ENCODE measurements at places on chromosomes 3 and 15. TPM values are rescaled to one million over a fixed set of nuclear protein-coding genes. Genes with fewer than 3 reads are reported as not detected.

DNA sequence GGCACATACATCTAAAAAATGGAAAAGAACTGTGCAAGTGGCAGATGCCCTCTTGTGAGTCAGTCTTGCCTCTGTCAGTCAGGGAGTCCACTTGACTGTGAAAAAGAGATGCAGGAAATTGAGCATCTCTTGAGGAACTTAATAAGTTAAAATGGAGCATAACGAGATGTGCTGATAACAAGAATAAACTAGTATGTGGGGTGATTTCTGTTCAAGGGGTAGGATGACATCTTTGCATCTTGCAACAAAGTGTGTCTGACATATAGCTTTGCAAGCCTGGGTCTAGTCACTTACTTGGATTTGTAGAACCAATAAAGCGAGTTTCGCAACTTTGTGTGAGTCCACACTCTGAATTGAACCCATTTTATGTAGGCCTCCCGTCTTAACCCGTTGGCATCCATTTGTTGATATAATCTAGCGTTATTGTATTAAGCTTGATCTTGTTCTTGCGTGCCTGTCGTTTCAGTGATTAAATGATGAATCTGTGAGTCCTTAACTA lies 2.2 kb downstream of the USP3 start:
- H3K27ac ChIP-seq: peak overlapping the region; percentile 24
- H3K4me3 ChIP-seq: peak overlapping the region; percentile 86
- H3K4me1 ChIP-seq: peaks cover 69% of the 10 kb centered on the region
- peak; percentile 58 for DNase-seq
- H3K27me3 ChIP-seq: no peaks in the 10 kb centered on the region

DNA sequence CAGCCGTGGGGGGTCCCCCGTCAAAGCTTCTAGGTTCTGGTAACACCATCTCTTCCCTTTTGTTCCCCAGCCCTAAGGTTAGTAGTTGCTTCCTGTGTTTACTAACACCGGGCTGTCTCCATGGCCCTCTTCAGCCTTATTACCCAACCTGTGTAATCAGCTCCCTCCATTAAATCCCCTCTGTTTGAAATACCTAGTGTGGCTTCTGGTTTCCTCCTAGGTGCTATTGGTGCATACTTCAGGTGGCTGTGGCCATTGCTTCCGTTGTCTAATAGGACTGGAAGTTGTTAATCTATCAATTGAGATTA lies 35.3 kb downstream of the MOBP start:
- H3K27ac ChIP-seq: no peak overlapping the region
- 0 out of 2 replicates have a peak, but pooled peaks cover 7% of the 10 kb centered on the region for H3K4me1 ChIP-seq
- H3K4me3 ChIP-seq: no peak overlapping the region
- H3K27me3 ChIP-seq: peaks cover 11% of the 10 kb centered on the region

- H3K27me3 ChIP-seq: no peaks in the 10 kb centered on the region
- H3K36me3 ChIP-seq: no peaks in the 10 kb centered on the region
- no peak overlapping the region for H3K27ac ChIP-seq
- H3K4me1 ChIP-seq: no peaks in the 10 kb centered on the region
- no peak for DNase-seq
These were observed 11.3 kb upstream of the UBE3A start for GRCh38 chr15:25450163-25450562.

GRCh38 chr3:151091685-151092345 lies 6.4 kb downstream of the MED12L start:
- no peaks in the 10 kb centered on the region for H3K36me3 ChIP-seq
- H3K4me1 ChIP-seq: peaks cover 6% of the 10 kb centered on the region
- H3K27ac ChIP-seq: no peak overlapping the region
- peaks cover 23% of the 10 kb centered on the region for H3K27me3 ChIP-seq

DNA sequence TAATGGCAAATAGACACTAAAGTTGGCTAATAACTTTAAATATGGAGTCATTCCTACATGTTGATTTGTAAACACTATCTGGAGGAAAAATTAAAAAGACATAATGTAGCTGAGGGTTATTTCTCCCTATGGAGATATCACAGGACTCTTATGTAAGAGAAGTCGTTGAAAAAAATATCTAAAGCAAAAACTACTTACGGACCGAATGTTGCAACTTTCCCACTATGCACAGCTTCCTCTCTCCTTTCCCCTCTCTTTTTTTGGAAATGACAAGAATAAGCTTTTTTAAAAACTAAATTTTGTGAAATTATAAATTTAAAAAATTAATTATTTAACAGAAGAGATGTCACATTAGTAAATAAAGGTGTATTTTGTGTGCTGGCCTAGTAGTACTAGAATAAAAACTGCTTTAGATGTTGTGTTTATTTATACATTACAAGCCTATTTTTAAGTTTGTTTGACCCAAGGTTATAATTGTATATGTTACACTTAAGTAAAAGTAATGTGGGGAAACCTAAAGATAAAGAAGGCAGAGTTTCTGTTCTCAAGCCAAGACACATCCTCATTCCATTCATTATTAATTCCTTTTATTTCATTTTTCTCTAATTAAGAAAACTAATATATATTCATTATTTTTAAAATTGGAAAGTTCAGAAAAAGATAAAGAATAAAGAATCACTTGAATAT lies 20.7 kb upstream of the PPARG start:
- H3K36me3 ChIP-seq: no peaks in the 10 kb centered on the region
- H3K4me3 ChIP-seq: no peak overlapping the region
- DNase-seq: no peak
- peaks cover 10% of the 10 kb centered on the region for H3K4me1 ChIP-seq

DNA sequence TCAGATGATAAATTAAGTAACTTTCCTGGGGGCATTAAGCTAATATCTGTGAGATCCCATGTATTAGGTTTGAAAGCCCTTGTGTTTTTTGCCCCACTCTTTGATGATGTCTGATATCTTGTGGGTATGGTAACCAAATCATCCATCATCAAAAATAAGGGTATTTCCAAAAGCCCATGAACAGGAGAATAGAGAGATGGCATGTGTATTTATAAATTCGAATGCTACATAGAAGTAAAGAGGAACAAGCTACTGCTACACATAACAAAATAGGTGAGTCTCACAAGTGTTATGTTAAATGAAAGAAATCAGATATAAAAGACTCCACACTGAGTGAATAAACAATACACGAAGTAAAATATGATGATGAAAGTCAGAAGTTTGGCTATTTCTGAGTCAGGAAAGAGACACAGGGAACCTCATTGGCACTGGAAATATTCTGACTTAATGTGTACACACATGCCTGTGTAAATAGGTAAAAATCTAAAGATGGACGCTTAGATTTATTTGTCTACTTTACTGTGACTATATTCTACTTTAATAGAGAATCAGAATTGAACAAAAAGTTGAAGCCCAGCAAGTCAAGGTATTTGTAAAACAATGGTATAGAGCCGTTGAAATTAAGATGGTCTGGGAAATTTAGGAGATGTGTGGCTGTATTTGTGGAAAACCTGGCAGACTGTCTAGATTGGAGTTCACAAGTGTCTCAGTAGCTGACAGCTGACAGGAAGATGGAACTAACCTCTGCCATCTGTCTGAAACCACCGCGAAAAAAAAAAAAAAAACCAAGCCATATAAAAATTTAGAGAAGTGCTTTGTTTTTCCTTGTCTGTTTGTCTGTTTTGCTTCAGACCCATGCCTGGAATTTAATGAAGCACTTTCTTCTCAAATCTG lies 111.0 kb upstream of the TGFBR2 start:
- H3K36me3 ChIP-seq: no peaks in the 10 kb centered on the region
- H3K27me3 ChIP-seq: no peaks in the 10 kb centered on the region
- no peak overlapping the region for H3K27ac ChIP-seq
- no peak for DNase-seq
- H3K4me3 ChIP-seq: no peak overlapping the region

Gene JMJD7
- total RNA-seq: 7.1 TPM

Gene NPAP1
- total RNA-seq: not detected

Gene CD86
- total RNA-seq: not detected

Gene ATP13A5
- not detected for total RNA-seq

Gene TMEM266
- total RNA-seq: 0.04 TPM

Gene RHOA
- total RNA-seq: 177 TPM

Data from HepG2 (cell line).